ENCODE measurements at places on chromosomes 7 and 10.

DNA sequence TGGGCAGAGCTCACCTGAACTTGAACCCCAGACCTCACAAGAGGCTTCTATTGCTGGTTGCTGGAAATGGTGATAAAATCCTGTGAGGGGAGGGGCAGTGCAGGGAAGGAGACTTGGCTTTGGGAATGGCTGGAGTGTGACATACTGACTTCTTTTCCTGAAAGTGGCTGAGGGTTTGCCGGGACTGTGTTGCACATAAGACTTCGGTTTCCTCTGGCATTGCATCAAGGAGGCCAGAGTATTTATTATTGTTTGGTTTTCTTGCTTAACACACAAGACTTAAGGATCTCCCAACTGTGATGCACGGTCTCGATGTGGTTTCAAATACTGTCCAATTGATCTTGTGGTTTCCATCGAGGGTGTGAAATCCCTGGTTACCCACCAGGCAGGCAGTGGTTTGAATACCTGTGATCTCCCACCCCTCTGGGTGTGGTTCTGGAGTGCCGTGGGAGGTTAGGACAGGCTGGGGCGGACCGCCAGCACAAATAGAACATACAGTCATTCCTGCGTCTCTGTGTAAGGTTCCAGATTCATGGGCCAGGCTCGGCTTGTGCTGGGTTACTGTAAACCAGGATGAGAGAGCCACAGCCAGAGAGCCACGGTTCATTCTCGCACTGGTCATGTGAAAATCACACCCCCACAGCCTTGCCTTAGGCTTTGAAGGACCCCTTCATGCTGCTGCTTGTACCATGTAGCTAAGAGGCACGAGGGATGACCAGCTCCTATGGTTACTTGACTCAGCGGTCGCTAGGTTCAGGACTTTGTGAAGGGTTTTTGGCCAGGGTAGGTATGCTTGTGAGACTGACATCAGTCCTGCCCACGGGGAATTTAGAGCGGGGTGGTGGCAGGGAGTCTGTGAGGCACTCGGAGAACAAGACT is 39.2 kb downstream of the WBP1L start:
- no peak for DNase-seq

GRCh38 chr10:31087851-31088250 is 56.2 kb upstream of the ZNF438 start:
- no peak for DNase-seq

DNA sequence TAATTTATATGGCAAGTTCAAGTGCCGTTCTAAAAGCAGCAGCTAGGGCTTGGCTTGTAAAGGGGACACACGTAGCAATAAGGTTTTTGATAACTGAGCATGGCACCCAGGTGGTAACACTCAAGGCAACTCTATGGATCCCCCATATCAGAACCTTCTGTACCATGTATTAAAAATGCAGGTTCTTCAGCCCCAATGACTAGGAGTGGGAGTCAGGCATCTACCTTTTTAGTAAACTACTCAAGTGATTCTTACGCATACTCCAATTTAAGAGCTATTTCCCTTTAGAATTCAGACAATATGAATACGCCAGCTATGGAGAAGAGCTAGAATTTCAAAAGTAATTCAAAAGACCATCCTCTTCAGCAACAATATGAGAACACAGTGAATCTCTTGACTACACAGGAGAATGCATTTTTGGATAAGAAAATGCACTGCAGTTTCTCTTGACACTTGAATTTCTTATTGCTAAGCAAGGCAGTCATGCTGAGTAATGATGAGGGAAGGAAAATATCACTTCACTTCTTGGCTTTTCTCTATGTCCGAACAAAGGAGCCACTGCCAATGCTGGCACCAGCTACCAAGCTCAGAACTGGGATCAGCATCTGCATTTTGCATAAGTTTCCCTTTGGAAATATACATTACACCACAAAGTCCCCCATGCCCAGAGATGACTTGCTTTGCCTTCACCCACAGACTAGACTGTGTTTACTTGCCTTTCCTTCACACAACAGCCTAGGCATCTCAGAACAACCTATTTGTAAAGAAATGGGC is 53.5 kb downstream of the ABLIM1 start:
- no peak for DNase-seq

DNA sequence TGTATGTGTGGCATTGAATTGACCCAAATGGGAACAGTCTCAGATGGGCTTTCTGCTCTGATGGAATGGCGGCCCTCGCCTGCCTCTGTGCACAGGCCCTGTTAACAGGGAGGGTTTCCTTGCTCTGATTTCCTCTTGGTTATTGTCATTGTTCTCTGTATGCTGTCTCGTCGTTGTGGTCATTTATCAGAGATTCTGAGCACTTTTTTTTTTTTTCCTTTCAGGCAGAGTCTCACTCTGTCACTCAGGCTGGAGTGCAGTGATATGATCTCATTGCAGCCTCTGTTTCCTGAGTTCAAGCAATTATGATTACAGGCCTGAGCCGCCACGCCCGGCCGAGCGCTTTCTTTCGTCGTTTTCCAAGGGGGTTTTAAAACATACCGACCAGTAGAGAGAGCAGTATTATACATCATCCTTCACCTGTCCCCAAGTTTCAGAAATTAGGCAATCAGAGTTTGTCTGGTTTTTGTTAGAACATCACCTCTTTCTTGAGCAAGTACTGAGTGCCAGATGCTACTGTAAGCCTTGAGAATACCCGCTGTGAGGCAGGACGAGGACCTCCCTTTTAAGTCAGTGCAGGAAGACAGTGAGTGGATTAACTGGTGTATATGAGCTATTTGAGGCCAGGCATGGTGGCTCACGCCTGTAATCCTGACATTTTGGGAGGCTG is 6.5 kb downstream of the CHST12 start:
- no peak for DNase-seq

- no peak for DNase-seq
Observed at GRCh38 chr10:78772986-78773530, 295.7 kb upstream of the ZMIZ1 start.

GRCh38 chr10:727162-727790 is 37.8 kb upstream of the DIP2C start:
- no peak for DNase-seq

DNA sequence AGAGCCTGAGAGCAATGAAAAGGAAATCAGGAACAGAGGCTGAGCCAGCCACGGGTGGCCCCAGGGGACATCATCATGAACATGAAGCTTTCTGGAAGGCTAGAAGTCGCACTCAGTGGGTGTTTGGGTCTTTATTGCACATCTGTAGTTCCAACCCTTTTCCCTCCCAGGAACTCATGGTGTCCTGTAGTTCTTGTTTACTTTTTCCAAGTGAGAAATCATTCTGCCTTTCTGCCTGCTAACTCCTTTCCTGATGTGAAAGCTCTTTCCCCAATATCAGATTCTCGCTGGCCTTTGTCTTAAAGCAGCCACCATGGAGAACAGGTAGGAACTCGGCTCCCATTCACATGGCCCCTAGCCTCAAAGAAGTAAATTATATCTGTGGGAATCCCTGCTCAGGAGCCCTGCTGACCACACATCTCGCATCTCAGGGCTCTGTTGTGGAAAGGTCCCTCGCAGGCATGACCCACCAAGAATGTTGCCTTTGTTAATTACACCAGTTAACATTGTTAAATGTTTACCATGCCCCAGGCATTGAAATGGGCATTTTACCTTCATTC is 542.7 kb downstream of the TNS3 start:
- DNase-seq, result no peak

GRCh38 chr7:106287786-106288185 is 3.0 kb upstream of the NAMPT start:
- no peak for DNase-seq

All from NCI-H2171 treated with DMSO at 0.1 percent for 48 hours (cell line).